ENCODE measurements at places on chromosomes 16 and 17.

GRCh38 chr16:6803176-6803575 is 529.5 kb upstream of the RBFOX1 start:
- no peak for DNase-seq

DNA sequence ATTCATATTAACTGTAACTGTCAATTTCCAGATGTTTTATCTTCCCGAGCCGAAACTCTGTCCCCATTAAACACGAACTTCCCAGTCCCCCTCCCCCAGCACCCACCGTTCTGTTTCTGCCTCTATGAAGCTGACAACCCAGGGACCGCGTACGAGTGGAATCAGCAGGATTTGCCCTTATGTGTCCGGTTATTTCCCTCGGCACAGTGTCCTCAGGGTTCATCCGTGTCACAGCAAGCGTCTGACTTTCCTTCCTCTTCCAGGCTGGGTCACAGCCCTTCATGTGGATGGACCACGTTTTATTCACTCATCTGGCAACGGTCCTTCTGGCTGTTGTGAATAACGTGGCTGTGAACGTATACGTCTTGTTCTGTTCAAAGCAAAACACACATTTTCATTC is 31.3 kb downstream of the METRNL start:
- DNase-seq = no peak

DNA sequence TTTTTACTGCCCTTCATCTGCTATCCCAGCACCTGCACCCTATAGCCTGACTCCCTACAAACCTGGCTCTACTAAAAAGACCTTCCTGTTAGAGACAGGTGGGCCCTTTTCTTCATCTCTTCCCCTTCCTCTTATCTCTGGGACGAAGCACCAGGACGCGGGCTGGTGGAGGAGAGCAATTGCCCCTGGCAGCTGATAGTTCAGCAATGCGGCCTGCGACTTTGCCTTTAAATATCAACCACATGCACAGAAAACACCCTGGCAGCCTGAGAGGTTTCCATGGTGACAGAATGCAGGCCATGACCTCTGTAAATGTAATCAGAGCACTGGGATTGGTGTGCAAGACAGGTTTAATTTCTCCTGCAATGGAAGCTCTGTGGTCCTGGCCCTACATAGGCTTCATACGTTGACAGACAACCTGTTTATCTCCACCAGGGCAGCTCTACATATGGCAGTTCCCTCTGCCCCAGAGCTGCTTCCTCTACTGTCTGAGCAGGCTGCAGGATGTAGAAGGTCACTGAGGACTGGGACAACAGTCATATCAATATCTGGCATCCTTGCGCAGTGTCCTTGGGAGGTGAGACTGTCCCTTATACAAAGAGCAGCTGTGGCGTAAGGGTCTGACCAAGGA is 10.0 kb upstream of the SKAP1 start:
- DNase-seq = no peak

GRCh38 chr17:43767713-43768059 is 9.1 kb upstream of the SOST start:
- no peak for DNase-seq

GRCh38 chr17:31660684-31661083 is 198.4 kb downstream of the COPRS start:
- DNase-seq = no peak

GRCh38 chr17:3943240-3943891 is 20.9 kb downstream of the ATP2A3 start:
- no peak for DNase-seq

DNA sequence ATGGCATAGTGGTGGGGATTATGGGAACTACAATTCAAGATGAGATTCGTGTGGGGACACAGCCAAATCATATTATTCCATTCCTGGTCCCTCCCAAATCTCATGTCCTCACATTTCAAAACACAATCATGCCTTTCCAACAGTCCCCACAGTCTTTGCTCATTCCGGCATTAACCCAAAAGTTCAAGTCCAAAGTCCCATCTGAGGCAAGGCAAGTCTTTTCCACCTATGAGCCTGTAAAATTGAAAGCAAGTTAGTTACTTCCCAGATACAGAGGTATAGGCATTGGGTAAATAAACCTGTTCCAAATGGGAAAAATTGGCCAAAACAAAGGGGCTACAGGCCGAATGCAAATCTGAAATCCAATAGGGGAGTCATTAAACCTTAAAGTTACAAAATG is 1063.2 kb downstream of the CDH11 start:
- no peak for DNase-seq

- DNase-seq = no peak
Measured at GRCh38 chr16:78220571-78220970, 121.1 kb downstream of the WWOX start.

GRCh38 chr16:5463820-5464219 is 366.2 kb upstream of the EEF2KMT start:
- DNase-seq = no peak

GRCh38 chr17:5651348-5651747 is 67.0 kb upstream of the NLRP1 start:
- no peak for DNase-seq

GRCh38 chr16:9708972-9709620 is 473.1 kb downstream of the GRIN2A start:
- DNase-seq = no peak

GRCh38 chr16:85498607-85499006 is 114.5 kb upstream of the GSE1 start:
- no peak for DNase-seq

- peak; percentile 66 for DNase-seq
Measured at GRCh38 chr16:1825864-1826690, 548 bp downstream of the HAGH start.

- DNase-seq = no peak
Measured at GRCh38 chr16:57688487-57688986, 6.1 kb upstream of the DRC7 start.

- DNase-seq = no peak
Measured at GRCh38 chr17:66275651-66276050, 26.8 kb upstream of the PRKCA start.

DNA sequence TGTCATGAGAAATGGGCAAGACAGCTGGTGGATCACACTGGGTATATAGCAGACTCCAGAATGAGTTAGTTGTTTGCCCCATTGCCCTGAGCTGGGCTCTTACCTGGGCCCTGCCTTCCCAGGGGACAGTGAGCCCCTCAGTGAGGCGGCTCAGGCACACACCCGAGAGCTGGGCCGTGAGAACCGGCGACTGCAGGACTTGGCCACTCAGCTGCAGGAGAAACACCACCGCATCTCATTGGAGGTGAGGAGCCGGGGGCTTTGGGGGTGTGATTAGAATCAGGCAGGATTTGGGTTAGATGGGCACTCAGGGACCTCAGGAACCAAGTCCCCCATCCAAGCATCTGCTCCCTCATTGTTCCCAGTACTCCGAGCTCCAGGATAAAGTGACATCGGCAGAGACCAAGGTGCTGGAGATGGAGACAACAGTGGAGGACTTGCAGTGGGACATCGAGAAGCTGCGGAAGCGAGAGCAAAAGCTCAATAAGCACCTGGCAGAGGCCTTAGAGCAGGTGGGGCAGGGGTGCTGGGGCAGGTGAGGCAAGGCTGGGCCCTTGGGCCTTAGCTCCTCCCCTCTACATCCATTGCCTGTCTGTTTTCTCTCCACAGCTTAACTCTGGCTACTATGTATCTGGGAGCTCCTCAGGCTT is 2.8 kb downstream of the RNF40 start:
- DNase-seq = no peak

GRCh38 chr17:49519781-49520180 is 24.7 kb downstream of the NGFR start:
- no peak for DNase-seq

- DNase-seq = no peak
Measured at GRCh38 chr17:64080174-64080618, 49.7 kb downstream of the ERN1 start.

GRCh38 chr17:67765623-67766022 is 47.9 kb downstream of the NOL11 start:
- DNase-seq = no peak

DNA sequence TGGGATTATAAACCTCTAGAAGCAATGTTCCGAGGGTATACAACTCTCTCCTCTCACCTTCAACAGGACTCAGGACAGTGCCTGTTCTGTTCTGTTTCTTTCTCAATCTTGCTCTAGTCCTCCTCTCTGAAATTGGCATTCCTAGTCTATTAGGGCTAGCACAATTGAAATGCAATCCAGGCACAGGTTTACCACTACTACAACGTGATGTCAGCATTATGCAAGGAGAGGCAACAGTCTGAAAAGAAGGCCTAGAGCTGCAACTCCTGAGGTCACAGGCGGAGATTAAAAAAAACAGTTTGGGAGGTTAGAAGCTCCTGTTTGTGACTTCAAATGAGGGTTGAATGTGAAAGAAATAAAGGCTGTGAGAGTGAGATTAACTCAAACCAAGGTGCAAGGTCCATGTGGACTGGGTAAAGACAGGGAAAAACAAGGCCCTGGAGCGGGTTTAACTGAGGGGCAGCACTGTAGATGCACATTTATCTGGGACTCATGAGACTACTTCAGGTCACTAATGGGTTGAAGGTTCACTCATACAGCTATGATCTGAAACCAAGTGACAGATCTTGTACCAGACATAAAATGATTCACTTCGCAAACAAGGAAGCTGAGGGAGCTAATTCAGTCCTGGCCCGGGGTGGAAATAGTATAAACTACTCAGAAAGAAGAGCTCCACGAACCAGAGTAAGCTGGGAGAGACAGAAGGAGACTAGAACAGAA is 16.8 kb downstream of the AMFR start:
- DNase-seq = no peak

DNA sequence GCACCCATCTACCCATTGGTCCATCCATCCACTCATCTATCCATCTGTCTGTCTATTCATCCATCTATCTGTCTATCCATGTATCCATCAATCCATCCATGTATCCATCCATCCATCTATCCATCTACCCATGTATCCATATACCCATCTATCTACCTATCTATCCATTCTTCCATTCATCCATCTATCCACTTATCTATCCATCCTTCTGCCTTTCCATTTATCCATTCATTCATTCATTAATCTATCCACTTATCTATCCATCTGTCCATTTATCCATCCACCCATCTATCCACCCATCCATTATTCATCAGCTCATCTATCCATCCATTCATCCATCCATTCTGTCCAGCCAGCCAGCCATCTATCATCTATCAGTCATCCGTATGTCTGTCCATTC is 21.5 kb downstream of the TRIM25 start:
- no peak for DNase-seq

GRCh38 chr17:51188271-51188833 is 22.1 kb downstream of the NME2 start:
- no peak for DNase-seq

GRCh38 chr17:57898487-57899311 is 48.9 kb upstream of the MRPS23 start:
- DNase-seq = no peak

DNA sequence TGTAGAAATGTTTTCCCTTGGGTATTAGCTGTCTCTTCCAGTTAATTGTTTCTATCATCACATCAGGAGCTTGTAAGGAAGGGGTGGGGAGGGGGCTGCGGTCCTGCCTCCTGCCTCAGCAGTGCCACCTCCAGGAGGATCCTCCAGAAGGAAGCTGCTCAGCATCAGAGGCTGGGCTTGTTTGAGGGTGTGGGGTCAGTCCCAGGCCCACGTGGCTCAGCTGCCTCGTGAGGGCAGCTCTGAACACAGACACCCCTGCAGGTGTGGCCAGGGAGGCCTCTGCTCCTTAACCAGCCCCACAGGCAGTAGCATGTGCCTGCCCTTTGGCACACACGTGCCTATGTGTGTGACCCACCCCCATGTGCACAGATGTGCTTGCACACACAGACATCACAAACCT is 46.3 kb downstream of the MRM1 start:
- DNase-seq = no peak

GRCh38 chr16:64969221-64969620 is 152.6 kb downstream of the CDH11 start:
- no peak for DNase-seq

DNA sequence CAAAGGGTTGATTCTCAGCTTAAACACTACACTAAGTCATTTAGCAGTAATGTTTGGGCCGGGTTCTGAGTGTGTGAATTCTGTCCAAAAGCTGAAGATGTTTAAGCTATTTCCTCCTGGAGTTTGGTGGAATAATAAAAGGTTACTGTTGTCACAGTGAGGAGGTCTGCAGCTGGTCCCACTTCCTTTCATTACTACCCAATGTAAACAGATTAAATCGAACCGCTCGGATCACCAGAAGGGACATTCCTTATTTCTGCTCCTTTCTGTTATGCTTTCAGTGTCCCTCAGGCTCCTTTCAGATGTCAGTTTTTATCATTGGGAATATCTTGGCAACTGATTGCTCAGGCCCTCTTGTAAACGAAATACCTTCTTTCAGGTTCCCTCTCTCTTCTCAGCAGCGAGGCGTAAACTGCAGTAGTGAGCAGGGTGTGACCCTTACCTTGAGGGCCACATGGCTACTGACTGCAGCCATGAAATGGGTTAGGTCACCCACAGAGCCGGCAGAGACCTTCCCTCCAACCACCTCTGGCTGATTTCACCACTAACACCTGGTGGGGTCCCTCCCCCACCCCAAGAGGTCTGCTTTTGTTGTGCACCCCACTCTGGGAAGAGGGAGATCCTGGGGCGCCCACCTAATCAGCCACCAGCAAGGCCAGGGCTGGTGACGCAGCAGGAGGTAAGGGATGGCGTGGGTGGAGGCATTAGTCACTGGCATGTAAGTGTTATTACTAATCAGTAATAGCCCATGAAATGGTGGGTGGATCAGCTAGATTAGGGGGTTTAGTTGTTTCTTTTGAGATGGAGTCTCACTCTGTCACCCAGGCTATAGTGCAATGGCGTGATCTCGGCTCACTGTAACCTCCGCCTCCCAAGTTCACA is 117.6 kb downstream of the VPS53 start:
- peak; percentile 13 for DNase-seq

All from stimulated activated CD8-positive, alpha-beta memory T cell treated with anti-CD3 and anti-CD28 coated beads, Interleukin-7, amount 100 ng/mL, for 4 hours (primary cell).